ENCODE measurements at places on chromosomes 4 and X.

DNA sequence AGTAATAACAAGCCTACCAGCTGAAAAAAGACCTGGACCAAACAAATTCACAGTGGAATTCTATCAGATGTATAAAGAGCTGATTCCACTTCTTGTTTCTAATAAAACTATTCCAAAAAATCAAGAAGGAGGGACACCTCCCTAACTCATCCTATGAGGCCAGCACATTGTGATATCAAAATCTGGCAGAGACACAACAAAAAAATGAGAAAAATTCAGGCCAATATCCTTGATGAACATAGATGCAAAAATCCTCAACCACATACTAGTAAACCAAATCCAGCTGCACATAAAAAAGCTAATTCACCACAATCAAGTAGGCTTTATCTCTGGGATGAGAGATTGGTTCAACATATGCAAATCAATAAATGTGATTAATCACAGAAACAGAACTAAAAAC lies 147.9 kb upstream of the NEIL3 start:
- no peak for DNase-seq

DNA sequence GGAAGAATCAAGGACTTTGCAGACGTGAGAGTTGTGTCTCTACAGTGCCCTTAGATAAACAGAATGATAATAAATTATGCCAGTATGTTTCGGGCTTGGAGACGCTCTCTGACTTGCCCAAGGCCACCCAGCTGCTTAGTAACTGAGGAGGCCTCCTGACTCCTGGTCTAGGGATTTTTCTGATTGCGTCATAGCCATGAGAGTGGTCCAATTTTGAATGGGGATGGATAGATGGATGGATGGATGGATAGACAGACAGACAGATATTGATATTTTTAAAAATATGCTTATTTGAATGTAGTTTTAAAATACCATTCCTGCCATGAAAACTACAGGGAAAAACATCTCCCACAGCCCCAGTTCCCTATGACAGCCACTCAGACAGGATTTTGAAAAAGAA lies 15.5 kb downstream of the ARHGAP36 start:
- DNase-seq = no peak

GRCh38 chr4:139689093-139689722 lies 23.6 kb downstream of the MGST2 start:
- no peak for DNase-seq

DNA sequence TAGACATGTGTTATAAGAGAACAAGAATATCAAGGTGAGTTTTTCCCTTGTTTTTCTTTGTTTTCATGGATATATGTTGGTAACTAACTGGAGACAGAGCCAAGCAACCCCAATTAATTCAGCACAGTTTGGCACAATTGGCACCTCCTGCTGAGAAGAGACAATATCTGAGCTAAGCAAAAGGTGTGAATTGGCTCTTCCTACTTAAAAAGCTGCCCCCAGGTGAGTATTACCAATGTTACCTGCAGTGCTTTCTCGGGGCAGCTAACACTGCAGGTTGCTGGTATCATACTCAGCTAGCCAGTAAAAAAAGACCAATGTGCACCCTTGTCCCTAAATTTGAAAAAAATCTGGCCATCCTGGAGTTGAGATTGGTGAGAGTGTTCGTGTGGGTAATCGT lies 871.2 kb upstream of the TENM3 start:
- peak; percentile 42 for DNase-seq

- no peak for DNase-seq
These were observed 47.9 kb upstream of the RBPJ start for GRCh38 chr4:26272654-26273615.

DNA sequence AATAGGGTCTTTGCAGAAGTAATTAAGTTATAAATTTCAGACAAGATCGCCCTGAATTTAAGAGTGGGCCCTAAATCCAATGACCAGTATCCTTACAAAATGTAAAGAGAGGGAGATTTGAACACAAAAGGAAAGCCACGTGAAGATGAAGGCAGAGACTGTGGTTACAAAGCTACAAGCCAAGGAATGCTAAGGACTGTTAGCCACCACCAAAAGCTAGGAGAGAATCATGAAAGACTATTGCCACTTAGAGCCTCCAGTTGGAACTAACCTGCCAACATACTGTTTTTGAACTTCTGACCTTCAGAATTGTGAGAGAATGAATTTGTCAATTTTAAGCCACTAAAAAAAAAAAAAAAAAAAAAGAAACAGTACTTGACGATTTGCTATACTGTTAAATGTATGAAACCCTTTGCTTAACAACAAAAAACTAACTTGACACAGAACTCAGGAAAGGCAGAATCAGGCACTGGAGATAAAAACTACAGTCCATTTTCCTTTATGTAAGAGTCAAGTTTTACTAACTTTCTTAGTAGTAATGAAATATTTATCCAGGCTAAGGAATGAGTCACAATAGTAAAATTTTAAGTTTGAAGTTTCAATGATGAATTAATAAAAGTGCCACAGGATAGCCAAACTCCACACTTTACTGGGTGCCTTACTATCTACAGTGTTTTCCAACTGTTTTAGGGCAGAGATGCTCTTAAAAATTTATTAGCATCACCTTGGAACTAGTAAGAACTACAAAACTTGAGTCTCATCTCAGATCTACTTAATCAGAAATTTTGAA lies 25.1 kb downstream of the DHX15 start:
- no peak for DNase-seq

GRCh38 chrX:50036426-50036825 lies 114.0 kb downstream of the CLCN5 start:
- DNase-seq = no peak

- no peak for DNase-seq
These were observed 66.2 kb downstream of the UBA6 start for GRCh38 chr4:67634741-67635140.

- DNase-seq = no peak
These were observed 474.1 kb downstream of the PDGFC start for GRCh38 chr4:156497486-156497885.

GRCh38 chr4:184983672-184984356 lies 34.5 kb upstream of the HELT start:
- peak; percentile 11 for DNase-seq

DNA sequence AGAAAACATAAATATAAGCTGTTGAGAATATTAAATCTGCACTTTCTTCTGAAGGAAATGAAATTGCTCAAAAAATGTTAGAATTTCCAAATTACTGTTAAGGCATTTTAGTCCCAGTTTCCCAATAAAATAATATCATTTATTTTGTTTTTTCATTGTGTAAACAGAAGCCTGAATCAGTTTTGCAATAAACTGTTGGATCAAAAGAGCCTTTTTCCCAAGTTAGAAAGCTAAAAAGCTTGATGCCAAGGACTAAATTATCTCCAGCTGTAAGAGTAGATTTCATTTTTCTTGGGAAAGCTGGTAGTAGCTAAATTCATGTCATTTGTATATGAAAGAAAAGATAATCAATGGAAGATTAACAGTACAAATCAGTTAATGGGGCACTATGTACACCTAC lies 95.8 kb downstream of the RNF150 start:
- no peak for DNase-seq

DNA sequence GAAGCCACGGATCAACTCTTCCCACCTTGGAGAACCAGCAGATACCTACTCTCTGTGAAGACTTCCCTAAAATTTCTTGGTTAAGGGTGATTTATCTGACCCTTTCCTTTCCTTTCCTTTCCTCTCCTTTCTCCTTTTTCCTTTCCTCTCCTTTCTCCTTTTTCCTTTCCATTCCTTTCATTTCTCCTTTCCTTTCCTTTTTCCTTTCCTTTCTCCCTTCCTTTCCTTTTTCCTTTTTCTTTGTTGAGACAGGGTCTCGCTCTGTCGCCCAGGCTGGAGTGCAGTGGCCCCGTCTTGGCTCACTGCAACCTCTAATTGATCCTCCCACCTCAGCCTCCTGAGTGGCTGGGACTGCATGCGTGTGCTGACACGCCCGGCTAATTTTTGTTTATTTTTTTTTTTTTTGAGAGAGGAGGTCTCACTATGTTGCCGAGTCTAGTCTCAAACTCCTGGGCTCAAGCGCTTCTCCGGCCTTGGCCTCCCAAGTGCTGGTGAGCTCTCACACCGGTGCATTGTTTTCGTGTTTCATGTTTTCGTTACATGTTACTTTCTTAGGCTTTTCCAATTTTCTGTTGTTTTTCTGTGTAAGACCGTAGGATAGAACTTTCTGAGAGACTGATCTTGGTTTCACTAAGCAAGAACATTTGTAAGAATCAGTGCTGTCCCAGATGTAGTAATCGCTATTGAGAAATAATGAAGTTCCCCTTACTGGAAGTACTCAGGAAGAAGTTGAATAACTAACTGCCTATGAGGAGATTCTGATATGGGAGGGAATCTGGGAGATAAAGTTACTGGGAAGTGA lies 2.0 kb downstream of the TMEM165 start:
- DNase-seq = no peak

GRCh38 chr4:126899331-126899801 lies 733.4 kb upstream of the INTU start:
- DNase-seq = no peak
